ENCODE measurements at places on chromosomes 3 and 15.

GRCh38 chr3:62027796-62028195 is 345.6 kb downstream of the FEZF2 start:
- no peak for DNase-seq

DNA sequence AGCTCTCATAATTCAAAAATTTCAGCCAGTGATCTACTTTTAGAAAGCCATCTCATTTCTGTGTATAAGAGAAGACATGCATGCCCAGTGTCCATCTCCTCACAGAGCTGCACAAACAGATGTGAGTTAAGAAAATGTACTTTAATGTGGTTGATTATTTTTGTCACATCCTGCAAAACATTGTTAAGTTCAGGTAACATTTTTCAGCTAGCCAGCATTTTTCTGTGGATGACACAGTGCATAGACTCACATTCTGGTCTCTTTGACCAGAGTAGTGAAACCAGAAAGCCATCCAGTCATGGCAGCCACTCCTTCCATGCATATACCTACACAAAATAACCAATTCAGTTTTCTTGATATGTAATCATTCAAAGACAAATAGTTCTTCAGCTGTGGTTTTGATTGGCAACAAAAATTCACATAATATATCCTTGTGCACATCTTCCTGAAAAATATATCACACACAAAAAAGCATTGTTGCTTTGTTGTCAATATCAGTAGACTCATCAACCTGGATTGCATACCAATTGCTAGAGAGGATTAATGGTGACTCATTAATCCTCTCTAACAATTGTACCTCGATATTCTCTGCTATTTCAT is 2.1 kb upstream of the PLSCR1 start:
- DNase-seq = no peak

DNA sequence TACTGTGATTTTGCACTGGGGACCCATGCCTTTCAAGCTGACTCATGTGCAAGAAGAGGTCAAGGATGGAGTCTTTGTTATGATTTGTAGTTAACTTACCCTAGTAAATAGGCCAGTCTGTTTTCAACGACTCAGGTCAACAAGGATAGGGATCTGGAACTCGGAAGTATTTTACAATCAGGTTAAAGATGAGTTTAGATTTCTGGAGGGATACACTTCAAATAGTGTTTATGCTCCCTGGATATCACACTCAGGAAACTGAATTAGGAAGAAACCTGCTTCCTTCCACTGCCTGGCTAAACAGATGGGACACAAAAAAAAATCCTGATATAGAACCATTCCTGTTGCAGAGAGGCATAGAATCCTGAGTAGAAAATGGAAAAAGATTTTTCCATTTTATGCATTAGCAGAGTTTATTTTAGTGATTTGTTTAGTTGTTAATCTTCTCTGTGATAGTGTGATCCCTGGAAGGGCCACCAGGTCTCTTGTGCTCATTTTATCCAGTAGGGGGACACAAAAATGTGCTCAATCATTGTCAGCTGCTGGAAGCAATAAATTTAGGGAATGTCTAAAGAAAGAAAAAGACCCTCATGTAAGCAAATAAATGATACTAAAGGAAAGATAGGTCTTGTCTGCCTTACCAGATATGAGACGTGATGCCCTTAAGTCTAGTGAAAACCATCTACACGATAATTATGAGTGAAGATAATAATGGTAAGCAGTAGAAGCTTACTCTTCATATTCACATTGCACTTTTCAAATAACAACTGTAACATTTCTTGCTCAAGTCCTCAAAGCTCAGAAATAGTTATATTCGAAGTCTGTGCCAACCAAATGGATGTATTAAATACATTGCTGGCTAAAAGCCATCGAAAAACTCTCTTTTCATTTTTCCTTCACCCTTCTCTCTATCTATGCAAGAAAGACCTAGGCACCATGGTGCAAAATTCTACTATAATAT is 452.1 kb upstream of the KCNMB2 start:
- DNase-seq = no peak

DNA sequence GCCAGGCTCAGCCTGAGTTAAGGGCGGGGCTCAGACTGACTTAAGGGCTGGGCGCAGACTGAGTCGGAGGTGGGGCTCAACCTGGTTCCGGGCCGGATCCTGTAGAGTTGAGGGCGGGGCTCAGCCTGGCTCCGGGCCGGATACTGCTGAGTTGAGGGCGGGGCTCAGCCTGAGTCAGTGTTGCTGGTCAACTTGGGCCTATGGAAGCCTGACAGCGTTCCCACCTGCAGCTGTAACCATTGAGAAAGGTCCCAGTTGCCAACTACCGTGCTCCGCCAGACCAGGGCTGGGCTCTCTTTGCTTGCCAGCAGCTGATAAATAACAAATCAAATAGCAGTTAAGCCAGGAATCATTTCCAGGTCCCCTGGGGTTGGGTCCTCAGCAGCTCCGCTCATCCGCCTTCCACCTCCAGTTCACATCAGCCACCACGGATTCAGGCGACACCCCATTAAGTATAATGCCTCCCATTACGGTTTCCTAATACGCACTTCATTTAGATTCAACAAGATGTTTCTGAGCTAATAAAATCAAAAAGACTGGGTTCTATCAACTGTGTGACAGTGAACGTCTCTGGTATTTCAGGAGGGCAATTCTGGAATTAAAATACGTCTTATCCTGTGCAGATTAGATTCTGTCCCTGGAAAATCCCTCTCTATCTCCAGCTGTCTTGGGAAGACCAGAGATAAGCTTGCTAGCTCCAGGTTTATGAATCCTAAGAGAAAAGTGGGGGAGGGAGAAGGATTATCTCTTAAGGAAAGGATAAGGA is 7.3 kb downstream of the GRIP2 start:
- DNase-seq = peak; percentile 77

DNA sequence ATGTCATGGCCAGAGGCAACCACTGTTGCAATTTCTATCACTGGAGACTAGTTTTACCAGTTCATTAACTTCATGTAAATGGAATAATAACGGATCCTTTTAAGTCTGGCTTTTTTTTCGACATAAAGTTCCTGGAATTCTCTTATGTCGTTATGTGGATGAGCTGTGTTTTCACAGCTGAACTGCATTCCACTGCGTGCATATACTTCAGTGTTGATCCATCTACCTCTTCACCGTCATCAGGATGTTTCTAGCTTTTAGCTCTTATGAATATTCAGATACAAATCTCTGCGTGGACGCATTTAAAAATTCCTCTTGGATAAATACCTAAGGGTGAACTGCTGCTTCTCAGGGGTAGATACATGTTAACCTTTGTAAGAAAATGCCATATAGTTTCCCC is 15.6 kb upstream of the CYFIP1 start:
- no peak for DNase-seq

DNA sequence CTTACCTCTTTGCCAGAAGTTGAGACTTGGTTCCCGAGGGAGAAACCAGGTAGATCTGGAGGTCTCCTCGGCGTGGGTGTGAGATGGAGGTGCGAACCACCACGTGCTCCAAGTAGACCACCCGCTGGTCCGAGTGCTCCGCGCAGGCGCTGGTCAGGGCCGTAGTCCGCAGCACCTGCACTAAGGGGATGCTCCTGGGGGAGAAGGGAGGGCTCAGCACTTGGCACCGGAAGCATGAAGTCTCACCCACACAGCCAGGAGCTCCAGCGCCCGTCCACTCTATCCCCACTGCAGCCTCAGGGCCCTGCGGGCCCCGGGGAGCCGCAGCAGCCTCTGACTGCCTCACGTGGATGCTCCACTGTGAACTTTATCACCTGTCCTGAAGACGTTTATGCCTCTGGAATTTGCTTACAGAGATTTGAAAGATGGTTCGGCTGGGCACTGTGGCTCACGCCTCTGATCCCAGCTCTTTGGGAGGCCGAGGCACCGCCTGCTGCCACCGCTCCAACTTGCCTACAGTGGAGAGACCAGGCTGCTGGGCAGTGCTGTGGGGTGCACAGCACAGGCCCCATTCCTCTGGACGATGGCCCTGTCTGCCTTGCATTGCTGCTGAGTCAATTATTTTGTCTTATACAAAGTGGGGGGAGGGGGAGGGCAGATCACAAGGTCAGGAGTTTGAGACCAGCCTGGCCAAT is 75.4 kb upstream of the SNRPA1 start:
- DNase-seq = no peak

- no peak for DNase-seq
These were observed 34.9 kb downstream of the AMOTL2 start for GRCh38 chr3:134339331-134339730.

- DNase-seq = peak; percentile 1
These were observed 123.3 kb downstream of the MYLK start for GRCh38 chr3:123760817-123761216.

- no peak for DNase-seq
These were observed 53.5 kb upstream of the KPNA4 start for GRCh38 chr3:160618878-160619277.

- no peak for DNase-seq
These were observed 12.0 kb upstream of the MAP6D1 start for GRCh38 chr3:183837390-183837789.

DNA sequence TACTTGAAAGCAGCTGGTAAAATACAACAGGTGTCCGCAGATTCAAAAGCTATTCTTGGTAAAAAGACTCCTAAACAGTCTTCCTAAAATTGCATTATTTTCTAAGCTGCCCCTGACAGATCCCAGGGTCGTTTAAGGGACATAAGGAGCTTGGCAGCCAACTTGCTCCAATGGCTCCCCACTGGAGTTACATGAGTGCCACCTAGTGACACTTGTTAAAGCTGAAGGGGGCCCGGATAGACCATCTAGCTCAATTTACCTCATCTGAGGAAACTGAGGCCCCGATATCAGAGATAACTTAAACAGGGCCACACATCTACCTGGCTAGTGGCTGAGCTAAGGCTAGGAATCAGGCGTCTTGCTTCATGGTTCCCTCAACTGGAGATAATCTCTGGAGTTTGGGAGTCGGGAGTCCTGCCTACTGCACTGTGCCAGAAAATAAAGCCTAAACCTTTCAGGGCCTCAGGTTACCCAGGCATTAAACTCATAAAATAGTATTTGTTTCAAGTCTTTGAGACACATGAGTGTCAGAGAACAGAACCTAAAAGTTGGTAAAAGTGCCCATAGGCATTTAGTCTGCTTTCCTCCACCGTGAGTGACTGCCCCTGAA is 6.5 kb upstream of the TBC1D23 start:
- DNase-seq = peak; percentile 43

DNA sequence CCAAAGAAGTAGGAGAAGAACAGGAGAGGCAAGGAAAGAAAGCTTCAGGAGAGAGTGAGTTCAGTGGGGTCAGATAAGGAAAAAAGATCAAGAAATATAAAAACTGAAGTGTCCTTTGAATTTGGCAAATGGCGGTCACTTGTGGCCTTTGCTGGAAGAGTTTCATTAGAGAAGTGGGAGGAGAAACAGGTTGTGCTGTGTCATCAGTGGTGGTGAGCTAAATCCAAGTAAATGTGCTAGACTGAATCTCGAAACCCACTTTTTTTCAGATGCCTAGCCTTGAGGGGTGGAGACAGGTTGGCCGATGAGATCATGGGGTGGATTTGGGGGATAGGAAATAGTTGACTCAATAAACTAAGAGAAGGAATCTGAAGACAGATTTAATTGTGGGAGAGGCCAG is 43.7 kb downstream of the CHRD start:
- no peak for DNase-seq

DNA sequence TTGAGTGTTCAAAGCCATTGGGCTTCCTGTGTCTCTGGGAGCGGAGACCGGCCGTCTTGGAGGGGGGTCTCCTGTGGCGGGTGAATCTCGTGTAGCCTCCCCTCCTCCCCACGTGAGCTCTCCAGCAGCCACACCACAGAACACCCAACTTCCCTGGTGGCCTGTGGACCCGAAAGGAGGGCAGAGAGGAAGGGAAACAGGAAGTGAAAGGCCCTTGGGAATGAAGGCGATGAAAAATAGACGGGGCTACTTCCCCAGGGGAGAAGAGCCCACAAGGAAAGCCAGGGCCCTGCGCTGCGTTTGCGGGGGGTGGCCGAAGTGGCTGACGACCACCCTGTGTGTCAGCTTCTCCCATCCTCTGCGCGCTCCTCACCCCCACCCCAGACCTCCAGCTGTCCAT is 5.4 kb downstream of the ANKRD63 start:
- no peak for DNase-seq

GRCh38 chr15:31228011-31228484 is 98.6 kb upstream of the KLF13 start:
- no peak for DNase-seq

DNA sequence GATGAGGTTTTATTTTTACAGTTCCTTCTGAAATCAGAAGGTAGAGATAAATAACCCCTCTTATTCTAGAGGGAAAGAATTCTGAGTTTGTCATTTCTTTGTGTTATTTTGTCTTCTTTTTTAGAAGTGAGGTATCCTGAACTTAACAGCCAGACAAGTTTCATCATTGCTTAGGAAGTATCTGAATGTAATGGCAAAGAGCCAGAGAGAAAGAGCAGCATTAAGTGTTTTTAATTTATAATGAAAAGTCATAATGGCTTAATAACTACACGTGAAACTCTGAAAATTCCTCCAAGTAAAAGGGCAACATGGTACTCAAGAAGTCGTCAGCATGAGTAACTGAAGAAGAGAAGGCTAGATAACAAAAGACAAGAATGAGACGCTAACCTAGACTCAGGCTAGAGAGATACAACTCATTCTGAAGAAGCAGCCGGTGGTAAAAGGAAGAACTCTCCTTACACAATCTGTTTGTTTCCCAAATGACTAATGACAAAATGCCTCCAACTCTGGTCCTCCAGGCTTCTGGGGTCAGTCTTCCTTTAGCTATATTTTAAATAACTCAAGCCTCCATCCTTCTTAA is 116.2 kb upstream of the NECTIN3 start:
- DNase-seq = no peak

DNA sequence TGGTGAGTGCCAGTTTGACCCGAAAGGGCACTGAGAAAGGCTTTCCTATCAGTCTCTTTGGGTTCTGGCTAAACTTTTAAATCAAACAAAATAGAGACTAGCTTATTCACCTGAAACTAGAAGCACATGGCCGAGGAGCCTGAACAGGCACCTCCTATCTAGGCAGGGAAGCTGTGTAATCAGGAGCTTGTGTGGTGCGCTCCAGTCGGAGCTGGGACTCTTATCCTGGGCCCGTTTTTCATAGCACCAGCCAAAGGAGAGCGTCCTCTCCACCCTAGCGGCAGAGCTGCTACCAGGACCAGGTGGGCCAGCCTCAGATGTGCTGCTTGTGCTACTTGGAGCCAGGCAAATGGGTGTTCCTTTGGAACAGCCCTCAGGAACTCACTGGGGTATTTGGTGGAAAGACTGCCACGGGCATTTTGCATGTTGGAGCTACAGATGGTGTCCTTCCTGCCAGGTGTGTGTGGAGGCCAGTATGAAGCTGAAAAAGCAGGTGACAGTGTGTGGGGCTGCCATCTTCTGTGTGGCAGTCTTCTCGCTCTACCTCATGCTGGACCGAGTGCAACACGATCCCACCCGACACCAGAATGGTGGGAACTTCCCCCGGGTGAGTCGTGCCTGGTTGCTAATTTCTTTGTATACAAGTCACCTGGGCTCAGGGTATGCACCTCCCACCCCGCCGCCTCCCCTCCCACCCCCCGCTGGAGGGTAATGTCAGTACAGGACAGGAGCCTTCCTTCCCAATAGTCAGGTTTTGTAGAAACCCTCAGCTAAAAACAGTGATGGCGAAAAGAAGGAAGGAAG is 833 bp downstream of the MAN2A2 start:
- no peak for DNase-seq

DNA sequence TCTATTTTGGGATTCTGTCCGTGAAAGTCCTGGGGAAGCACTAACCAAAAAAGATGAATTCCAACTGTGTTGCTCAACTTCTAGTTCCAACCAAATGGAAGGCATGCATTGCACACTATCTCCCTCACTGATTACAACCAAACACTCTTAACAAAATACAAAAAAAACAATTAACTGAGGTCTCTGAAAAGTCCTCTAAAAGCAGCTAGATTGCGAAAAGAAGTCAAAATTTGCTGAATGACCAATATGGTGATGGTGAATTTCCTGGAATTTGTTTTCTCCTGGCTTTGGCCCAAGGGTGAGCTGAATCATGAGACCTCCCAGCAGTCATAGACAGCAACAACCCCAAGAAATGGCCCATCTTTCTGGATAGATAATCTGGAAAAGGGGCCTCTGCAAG is 28.3 kb downstream of the CYP19A1 start:
- DNase-seq = no peak
